ENCODE measurements at places on chromosomes 13 and 19.

GRCh38 chr13:74325106-74325505, 190.9 kb upstream of the KLF12 start:
- DNase-seq, result no peak

DNA sequence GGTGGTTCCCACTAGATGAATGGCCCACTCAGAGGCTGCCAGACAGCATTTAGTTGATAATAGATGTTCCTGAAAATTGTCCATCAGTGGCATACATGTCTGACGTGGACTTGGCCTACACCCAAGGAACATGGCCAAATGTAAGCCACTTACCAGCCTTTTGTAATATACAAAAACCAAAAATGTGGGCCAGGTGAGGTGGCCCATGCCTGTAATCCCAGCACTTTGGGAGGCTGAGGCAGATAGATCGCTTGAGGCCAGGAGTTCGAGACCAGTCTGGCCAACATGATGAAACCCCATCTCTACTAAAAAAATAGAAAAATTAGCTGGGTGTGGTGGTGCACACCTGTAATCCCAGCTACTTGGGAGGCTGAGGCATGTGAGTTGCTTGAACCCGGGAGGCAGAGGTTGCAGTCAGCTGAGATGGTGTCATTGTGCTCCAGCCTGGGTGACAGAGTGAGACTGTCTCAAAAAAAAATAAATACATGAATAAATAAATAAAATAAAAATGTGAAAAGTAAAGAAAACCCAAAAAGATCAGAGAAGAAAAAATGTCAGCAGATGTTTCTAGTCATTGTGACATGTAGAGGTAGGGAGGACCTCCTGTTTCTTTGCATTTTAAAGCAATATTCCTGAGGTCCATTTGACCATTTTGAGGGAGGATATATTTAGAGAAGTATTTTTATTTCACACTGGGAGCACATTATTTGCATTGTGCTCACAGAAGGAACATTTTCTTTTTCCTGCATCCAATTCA, 7.1 kb upstream of the WTIP start:
- DNase-seq, result no peak

GRCh38 chr19:18401580-18402112, 4.2 kb upstream of the LRRC25 start:
- DNase-seq, result no peak

DNA sequence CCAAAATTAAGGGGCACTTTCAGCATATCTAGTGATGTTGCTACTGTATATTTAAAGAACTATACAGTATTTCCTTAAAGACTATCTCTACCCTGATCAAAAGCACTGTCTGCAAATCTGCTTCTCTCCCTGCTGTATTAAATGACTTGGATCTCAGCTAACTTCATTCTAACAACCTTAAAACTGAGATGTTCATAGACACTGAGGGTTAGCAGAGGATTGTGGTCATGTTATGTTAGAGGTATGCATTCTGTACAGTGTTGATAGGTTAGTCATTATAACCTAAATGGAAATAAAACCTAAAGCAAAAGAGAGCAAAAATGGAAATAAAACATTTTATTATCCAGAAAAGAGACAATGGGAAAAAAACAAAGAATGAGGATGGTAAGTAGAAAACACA, 9.9 kb downstream of the GPR183 start:
- no peak for DNase-seq

- DNase-seq, result no peak
Observed at GRCh38 chr19:46806656-46807055, 18.3 kb upstream of the SLC1A5 start.

DNA sequence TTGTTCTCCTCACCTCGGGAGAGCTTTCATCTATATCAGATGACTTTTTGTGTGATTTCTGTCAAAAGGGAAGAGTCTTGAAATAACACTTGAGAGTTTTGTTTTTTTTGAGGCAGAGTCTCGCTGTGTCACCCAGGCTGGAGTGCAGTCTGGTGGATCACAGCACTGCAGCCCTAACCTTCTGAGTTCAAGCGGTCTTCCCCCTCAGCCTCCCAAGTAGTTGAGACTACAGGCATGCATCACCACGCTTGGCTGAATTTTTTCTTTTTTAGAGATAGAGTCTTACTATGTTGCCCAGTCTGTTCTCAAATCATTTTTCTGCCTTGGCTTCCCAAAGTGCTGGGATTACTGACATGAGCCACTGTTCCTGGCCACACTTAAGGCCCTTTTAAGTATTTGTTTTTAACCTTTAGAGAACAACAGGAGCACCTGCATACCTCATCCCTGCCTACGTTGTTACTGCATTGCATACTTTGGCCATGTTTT, 11.4 kb downstream of the NDFIP2 start:
- no peak for DNase-seq

GRCh38 chr13:31670831-31671617, 68.3 kb upstream of the RXFP2 start:
- DNase-seq, result no peak

DNA sequence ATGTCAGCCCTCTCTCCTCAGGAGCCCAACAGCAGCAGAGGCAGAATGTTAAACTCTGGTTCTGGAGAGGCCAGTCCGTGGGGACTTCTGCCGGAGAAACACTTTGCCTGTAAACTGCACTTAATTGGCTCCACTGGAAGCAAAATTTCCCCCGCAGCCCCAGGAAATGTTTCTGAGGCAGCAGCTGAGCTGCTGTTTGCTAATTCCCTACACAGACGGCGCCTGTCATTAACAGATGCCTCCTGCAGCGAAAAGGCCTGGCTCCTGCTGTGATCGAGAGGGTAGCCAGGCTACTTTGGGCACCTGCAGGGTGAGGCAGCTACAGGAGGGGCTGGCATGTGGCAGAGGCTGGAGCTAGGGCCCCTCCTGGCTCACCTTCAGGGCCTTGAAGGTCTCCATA, 5.2 kb upstream of the TM6SF2 start:
- no peak for DNase-seq

GRCh38 chr19:35223862-35224505, 4.6 kb downstream of the FAM187B start:
- no peak for DNase-seq

DNA sequence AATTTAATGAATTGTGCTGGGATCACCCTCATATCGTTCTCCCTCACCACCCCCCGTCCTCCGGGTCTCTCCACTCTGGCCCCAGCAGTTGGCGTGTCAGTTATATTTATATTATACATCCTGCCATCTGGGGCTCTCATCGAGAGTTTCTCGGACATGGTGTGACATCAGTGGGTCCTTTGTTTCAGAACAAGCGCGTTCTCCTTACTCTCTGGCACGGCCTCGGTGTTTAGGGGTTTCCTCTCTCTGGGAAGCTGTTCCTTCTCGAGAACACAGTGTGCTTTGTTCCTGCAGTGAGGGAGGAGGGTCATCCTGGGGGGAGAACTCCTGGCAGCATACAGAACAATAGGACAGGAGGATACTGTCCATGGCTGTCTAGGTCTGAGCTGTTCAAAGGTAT, 9.8 kb upstream of the MCF2L start:
- DNase-seq, result no peak

DNA sequence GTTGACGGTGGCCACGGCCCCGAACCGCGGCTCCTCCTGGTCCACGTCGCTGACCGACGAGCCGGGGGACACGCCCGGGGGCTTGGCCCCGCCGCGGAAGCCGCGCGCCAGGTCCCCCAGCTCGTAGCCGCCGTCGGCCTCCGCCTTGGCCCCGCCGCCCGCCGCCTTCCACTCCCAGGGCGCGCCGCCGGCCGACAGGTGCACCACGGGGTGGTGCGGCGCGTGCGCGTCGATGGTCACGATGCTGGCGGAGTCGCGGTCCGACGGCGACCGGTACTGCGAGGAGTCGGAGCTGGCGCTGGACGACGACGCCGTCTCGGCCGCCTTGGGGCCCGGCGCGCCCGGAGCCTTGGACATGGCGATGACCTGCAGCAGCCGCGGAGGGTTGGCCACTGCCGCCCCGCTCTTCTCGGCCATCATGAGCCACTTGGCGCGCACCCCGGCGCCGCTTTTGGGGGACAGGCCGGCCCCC, 9.0 kb downstream of the PLPPR3 start:
- no peak for DNase-seq

DNA sequence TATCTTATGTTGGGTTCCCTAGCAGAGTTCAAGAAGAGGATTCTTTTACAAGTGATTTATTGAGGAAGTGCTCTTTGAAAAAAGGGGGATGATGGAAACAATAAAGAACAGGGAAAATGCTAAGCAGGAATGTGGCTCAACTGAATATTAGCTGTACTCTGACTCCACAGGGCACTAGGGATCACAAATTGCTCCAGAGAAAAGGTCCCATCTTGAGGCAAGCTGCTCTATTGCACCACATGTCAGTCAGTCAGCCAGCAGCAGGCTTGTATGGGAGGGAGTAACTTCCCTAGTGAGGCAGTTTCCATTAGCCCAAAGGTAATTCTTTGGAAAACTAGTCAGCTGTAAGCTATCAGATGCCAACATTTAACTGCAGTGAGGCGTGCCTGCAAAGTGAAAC, 73.3 kb upstream of the FNDC3A start:
- DNase-seq, result no peak

- no peak for DNase-seq
Observed at GRCh38 chr13:106246666-106247188, 288.7 kb downstream of the EFNB2 start.

DNA sequence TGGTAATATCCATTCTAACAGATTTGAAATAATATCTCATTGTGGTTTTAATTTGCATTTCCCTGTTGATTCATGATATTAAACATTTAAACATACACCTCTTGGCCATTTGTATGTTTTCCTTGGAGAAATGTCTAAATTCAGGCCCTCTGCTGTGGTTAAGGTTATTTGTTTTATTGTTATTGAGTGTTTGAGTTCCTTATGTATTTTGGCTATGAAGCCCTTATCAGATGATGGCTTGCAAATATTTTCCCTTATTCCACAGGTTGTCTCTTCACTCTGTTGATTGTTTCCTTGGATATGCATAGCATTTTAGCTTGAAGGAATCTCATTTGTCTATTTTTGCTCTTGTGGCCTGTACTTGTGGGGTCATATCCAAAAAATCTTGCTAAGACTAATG, 303.6 kb downstream of the GPC5 start:
- DNase-seq, result no peak

DNA sequence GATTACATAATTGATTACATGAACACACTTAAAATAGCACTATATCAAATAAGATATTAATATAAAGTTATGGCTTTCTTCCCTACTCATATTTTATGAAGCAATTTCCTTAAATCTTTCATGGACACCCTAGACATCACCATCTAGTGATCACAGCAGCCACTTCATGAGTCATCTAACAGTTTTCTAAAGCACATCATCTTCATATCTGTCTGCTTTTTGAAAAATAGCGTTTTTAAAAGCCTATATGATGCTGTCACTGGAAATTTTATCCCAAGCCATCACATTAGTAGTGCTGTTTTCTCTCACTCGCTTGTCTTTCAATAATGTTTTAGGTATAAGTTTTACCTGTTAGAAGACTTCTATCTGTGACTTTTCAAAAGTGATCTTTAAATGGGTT, 326.1 kb downstream of the SLITRK6 start:
- no peak for DNase-seq

DNA sequence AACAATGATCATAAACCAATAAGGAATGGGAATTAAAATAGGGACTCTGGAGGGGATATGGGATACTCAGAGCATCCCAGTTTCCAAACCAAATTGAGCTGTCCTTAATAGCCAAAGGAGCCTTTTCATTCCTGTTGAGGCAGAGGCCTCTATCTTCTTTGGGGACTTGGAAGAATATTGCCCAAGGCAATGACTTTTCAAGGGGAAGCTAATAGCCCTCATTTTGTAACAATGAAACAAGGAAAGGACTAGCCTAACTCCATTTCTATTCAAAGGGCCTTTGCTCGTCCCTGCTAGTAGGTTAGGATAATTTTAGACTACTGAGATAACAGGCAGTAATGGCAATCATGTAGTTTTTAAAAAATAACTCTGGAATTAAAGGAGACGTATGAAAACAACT, 789.8 kb upstream of the SLITRK5 start:
- DNase-seq, result no peak

DNA sequence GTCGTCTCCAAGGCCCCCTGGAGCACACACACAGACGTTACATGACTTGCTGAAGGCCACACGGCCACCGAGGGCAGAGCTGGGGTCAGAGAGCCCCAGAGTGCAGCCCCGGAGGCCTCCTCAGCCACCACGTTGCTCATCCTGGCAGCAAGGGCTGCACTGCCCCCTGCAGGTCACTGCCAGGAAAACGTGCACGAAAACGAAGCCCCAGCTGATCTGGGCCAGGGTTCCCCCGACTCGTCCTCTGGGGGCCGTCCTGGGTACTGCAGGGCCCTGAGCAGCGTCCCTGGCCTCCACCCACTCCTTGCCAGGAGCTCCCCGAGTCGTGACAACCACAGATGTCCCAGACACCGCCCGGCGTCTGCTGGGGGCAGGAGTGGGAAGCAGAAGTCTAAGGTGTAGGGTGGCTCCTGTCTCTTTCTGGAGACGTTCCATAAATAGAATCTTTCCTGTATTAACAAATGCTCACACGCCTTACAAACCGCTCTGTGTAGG, 3.4 kb downstream of the TPGS1 start:
- peak; percentile 87 for DNase-seq

DNA sequence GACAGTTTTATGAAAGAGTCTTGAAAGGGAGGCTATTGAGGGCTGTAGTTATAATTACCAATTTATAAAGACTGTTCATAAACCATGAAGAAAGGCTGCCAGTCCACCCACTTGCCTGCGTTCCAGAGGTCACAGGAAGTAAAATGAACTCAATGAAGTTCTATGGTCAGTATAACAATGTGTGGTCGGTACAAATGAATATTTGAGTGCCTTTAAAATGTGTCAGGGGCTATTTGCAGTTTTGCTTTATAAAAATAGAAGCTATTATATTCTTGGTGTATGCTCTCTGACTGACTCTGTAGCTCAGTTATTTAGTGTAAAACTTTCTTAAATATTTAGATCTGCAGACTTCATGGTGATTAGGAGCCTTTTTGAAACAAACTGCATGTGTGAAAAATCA, 47.0 kb downstream of the ESD start:
- DNase-seq, result no peak

DNA sequence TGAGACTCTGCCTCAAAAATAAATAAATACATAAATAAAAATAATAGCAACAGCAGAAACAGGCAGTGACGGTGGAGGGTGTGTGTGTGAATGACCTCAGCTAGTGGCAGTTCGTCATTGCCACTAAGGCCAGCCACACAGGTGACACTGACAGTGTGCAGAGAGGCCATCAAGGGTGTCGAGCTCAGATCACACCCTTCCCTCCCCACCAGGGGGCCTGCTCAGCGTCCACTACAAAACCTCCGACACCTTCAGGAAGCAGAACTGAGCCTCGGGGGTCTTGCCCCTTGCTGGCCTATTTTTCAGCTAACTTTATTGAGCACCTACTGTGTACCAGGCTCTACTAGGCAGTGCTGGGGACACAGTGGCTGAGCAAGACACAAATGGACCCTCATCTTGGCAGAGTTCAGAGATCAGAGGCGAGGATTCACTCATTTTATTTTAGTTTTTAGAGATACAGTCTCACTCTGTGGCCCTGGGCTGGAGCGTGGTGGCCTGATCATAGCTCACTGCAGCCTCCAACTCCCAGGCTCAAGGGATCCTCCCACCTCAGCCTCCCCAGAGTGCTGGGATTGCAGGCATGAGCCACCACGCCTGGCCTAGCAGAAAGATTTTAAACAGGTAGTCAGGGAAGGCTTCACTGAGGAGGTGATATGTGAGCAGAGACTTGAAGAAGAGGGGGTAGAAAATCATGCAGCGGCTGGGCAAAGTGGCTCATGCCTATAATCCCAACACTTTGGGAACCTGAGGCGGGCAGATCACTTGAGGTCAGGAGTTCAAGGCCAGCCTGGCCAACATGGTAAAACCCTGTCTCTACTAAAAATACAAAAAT, 30.3 kb upstream of the SEMA6B start:
- DNase-seq, result no peak

- no peak for DNase-seq
Observed at GRCh38 chr19:13002166-13002898, 7.1 kb downstream of the NFIX start.

Data from stimulated activated CD8-positive, alpha-beta memory T cell treated with anti-CD3 and anti-CD28 coated beads, Interleukin-4, amount 100 ng/mL, for 24 hours (primary cell).